ENCODE measurements at places on chromosomes 7 and 10.

DNA sequence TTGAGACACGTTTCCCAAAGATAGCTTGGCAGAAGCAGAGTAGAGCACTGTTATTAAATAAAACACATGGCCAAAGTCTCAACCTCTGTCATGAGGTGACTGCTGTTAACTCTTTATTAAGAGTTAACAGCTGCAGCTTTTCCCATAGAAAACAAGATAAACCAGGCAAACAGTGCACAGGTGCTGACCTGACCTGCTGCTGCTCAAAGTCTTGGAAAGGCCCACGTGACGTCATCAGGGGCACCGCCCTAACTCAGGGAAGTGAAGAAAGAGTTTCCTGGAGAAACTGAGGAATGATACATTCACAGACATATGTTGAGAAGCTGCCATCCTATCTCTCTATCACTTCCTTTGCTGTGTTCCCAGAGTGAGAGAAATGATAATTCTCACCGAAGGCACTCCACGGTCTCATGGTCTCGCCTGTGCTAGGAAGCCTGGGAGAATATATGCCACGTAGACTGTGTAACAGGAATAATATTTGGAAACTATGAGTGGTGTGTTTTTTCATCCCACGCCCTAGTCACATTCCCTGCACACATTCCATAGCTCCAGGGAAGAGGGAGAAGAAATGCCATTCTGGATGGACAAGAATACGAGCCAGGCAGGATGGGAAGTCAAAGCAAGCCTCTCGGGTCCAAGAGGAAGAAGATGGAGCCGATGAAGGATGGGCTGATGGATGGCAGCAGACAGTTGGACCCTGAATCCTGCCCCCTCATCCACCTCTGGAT lies 146.2 kb upstream of the NFE2L3 start:
- no peak for DNase-seq

GRCh38 chr7:118573085-118573484 lies 348.6 kb downstream of the ANKRD7 start:
- DNase-seq = peak; percentile 2

- DNase-seq = no peak
These were observed 2.8 kb upstream of the LRMDA start for GRCh38 chr10:75428434-75429158.

DNA sequence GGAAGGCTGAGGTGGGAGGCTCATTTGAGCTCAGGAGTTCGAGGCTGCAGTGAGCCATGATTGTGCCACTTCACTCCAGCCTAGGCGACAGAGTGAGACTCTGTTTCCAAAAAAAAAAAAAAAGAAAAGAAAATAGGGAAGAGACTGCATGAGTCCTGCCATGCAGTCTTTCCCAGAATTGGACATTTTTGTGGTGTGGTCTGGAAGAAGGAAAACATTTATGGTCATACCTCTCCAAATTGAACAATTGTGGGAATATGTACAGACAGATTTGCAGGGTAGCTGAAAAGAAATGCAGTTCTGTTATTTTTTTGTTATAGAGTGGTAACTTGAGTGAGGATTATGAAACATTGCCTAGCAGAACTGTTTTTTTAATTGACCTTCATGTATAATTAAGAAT lies 198.1 kb downstream of the AUTS2 start:
- DNase-seq = no peak

- no peak for DNase-seq
These were observed 12.5 kb downstream of the ATXN7L1 start for GRCh38 chr7:105863876-105864275.

DNA sequence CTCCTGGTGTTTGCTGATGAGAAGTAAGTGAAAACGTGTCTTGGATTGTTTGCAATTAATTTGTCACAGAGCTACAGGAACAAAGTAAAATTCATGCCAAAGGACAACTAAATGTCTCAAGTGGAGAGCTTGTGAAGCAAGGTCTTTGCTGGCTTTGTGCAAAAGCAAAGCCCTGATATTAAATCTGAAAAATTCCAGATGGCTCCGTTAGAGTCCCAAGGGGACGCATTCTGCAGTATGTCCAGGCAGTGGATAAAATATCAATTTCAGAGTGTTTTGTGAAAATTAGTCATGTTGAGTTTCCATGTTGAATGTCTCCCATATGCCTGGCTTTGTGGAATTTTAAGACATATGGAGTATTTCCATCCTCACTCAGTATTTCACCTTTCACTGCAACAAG lies 102.5 kb upstream of the PTN start:
- DNase-seq = no peak

GRCh38 chr10:38093816-38094157 lies 350 bp upstream of the ZNF37A start:
- no peak for DNase-seq

DNA sequence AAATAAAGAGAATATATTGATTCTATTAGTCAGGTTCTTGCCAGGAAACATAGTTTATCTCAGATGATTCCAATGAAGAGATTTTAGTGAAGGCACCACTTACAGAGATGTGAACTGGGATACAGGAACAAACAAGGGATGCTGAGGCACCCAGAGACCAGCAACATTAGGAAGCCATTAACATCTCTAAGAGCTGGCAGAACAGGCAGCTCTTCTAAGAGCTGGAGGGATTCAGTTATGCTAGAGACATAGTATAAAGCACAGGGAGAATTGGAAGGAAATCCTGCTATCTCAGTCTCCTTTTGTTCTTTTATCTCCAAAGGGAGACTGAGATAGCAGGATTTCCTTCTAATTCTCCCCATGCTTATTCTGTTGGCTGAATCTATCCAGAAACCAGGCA lies 22.0 kb downstream of the OR6B1 start:
- DNase-seq = no peak

- DNase-seq = no peak
These were observed 104.6 kb downstream of the MLLT10 start for GRCh38 chr10:21638681-21639080.

GRCh38 chr7:43905209-43905946 lies 1.0 kb downstream of the URGCP start:
- DNase-seq = no peak

Measured in NCI-H460 (cell line).